Left ventricle myocardium inferior (tissue), 1 donor: ENCODE measurements at places on chromosomes 1 and 21.

DNA sequence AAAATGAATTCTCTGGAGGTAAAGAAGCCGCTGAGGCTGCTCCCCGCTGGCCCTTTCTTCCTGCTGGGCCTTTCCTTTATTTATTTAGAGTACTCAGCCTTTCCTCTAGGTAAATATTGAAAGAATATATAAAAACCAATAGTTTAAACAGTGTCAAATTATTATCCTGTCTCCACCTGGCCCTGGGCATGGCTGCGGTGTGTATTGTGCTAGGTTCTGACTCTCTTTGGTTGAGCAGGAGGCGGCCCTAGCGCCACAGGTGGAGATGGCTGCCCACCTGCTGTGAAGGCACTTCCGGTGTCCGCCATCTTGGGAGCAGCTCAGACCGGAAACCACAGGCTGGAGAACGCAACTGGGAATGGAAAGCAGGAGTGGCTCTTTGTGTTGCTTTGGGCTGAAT, 29.0 kb upstream of the CLDN14 start:
- no peak for DNase-seq

- DNase-seq = no peak
Measured at GRCh38 chr1:170705981-170706380, 42.0 kb downstream of the PRRX1 start.

GRCh38 chr1:78663923-78664322, 14.3 kb downstream of the IFI44 start:
- no peak for DNase-seq

DNA sequence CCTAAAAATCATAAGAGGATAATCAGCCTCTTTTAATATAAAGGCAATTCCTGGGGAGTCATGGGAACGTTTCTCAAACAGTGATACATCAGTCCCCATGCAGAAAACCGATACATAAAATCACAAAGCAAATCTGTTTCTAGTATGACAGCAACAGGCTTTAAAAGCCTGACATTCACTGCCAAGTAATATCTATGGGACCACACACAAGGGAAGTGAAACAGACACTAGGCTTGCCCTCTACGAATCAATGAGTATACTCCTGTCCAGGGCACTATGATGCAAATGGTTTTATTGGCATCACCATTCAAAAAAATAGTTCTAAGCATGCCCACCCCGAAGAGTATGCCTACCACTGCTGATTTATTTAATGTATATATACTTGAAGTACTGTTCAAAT, 54.4 kb downstream of the TIAM1 start:
- no peak for DNase-seq

DNA sequence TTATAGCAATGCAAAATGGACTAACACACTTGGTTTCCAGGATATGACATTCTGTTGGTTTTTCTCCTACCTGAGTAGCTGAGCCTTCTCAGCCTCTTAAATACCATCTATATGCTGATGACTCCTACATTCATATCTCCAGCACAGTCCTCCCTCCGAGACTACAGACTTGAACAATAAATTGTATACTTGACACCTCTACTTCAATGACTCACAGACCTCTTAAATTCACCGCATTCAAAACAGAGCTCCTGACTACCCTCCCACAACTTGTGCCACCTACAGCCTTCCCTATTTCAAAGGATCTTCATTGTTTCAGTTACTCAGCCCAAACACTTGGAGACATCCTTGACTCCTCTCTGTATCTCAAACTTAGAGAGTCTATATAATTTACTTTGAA, 66.8 kb upstream of the ASB17 start:
- no peak for DNase-seq

GRCh38 chr1:6235296-6235677, 477 bp downstream of the ICMT start:
- DNase-seq = no peak

GRCh38 chr1:184399192-184399847, 12.5 kb downstream of the C1orf21 start:
- no peak for DNase-seq

- DNase-seq = peak; percentile 32
Measured at GRCh38 chr21:40386294-40386911, 460.6 kb downstream of the DSCAM start.

DNA sequence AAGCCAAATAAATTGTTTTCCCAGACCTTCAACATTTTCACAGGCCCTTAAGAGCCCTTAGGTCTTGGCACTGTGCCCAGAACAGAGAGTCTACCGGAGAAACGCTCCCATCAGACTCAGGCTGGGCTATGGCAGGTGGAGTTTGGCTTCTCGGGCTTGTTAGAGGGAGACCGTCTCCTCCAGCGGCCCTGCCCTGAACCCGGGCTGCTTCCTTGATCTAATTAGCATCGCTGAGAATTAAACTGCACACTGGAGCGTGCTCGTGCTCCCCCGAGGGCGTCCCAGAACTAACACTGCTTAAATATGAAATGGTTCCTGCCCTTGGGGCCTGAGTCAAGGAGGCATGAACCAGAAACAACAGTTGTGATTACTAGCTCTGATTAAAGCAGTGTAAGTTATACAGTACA, 634.4 kb downstream of the MATN1 start:
- peak; percentile 21 for DNase-seq

GRCh38 chr1:93816970-93817678, 61.9 kb downstream of the DNTTIP2 start:
- no peak for DNase-seq

DNA sequence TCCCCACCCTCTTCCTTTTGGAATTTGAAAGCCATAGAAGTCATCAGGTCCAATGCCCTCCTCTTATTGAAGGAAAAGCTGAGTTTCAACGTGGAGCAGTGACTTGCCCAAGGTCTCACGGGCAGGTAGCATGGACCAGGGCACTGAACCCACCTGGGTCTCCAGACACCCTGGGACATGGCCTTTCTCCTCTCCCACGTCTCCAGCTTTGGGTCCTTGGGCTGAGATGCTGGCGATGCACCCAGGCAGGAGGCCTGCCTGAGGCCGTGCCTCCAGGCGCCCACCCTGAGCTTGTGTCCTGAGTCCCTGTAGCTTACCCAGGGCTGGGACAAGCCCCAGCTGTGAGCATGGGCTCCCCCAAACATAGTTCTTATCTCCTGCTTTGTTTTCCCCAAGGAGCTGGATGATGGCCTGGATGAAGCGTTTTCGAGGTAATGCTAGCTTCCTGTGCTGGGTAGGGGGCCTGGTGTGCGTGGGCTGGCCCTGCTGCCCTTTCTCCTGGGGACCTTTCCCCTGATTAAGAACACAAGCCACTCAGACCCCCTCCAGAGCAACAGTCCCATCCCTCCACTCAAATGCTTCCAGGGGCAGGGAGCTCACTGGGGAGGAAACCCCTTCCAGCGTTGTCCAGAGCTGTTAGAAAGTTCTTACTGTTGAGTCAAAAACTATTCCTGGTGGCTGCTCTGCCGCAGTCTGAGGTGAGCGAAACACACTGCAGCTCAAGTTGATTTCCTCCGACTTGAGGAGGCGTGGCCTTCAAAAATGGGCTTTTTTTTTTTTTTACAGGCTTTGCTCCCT, 21.6 kb downstream of the LDLRAP1 start:
- no peak for DNase-seq

GRCh38 chr1:11380500-11380899, 98.5 kb upstream of the DISP3 start:
- DNase-seq = no peak

DNA sequence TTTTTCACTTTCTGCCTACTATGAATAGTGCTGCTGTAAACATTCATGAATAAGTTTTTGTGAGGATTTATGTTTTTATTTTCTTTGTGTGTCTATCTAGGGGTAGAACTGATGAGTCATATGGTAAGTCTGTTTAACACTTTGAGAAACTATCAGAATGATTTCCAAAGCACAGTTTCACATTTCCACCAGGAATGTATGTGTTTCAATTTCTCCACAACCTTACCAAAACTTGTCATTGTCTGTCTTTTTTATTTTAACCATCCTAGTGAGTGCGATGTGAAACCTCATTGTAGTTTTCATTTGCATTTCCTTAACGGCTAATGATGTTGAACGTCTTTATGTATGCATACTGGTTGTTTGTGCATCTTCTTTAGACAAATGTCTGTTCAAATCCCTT, 23.5 kb downstream of the RNASEL start:
- DNase-seq = no peak

DNA sequence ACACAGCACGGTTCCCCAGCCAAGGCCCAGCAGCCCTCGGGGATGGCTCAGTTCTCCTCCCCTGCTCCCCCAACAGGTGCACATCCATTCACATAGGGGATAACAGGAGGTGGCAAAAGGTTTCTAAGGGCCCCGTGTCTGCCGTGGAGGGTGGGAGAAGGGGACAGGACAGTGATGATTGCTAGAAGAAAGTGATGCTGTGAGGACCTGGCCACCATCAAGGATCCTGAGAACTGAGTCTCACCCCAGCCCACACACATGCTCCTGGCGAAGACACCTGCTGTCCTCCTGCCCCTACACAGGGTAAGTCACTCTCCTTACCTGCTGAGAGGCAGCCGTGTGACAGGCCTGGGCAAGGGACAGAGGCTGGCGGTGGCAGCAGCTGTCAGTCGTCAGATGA, 54.5 kb downstream of the GNG4 start:
- no peak for DNase-seq

- DNase-seq = no peak
Measured at GRCh38 chr1:145730900-145731299, 11.6 kb downstream of the CD160 start.

GRCh38 chr1:90384193-90384592, 332.9 kb downstream of the BARHL2 start:
- DNase-seq = no peak

GRCh38 chr1:63922848-63923247, 149.0 kb downstream of the ROR1 start:
- DNase-seq = peak; percentile 35

GRCh38 chr1:33151116-33151515, 30.7 kb downstream of the TRIM62 start:
- no peak for DNase-seq

DNA sequence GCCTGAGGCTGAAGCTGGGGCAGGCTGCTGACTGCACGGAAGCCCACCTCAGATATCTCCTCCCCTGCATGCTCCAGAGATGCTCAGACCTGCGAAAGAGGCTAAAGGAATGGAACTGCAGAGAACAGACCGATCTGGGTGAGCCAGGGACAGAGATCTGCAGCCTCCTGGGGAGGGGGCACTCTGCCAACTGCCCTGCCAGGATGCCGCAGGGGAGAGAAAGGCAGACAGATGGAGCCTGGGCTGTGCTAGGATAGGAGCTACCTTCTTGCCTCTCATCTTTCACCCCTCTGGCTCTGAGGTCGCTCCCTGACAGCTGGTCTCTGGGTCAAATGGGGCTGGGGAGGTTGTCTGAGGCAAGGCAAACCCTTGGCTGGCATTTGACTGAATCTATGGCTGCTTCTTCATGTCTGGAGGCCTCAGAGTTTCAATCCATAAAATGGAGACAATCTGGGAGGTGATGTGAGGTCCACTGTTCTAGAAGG, 238.2 kb downstream of the GRIK3 start:
- DNase-seq = no peak

DNA sequence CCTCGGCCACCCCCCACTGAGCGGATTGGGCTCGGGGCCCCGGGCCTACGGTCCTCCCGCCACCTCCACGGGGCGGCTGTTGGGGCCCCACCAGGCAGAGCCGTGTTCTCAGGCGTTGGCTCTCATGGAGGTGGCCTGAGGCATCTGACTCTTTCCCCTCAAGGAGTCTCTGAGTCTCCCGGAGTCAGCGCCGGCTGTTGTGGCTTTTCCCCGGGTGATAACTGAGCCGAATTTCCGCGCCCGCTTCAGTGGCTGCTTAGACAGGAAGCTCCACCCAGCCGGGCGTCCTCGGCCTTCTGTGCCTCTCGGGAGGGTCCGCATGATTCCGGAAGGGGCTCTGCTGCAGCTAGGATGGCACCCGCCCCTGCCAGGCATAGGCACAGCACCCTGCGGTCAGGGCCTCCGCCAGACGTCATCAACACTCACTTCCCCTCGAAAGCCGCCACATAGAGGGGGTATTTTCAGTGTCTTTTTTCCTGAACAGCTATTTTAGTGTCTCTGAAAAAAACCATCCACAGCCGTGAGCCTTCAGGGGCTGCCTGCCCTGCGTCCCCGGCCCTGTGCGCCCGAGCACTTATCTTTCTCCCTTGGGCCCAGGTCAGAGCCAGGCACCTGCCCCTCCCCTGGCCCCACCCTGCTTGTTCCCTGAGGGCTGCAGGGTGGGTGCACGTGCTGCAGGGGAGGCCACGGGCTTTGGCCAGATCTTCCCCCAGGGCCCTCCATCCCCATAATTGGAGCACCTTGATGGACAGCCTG, 72.9 kb downstream of the SKI start:
- peak; percentile 87 for DNase-seq

- DNase-seq = no peak
Measured at GRCh38 chr1:101295209-101295608, 58.4 kb downstream of the S1PR1 start.

GRCh38 chr1:91201694-91202093, 179.9 kb upstream of the ZNF644 start:
- DNase-seq = no peak

DNA sequence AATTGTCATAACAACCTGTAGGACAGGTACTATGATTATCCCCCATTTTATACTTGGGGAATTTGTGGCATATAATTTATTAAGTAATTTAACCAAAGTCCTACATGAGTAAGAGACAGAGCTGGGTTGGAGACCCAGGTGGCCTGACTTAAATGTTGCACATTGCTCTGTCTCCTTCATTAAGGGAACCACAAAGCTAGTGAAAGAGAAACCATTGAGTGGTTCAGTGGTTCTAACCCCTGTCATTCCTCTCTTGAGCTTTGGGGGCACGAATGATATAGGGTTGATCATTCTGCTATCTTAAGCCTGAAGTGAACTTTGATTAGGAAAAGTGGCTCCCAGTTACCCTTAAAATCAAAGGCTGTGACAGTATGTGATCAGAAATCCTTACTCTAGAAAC, 5.3 kb upstream of the MAP3K7CL start:
- no peak for DNase-seq

- no peak for DNase-seq
Measured at GRCh38 chr1:160163615-160164014, 12.2 kb downstream of the ATP1A4 start.

DNA sequence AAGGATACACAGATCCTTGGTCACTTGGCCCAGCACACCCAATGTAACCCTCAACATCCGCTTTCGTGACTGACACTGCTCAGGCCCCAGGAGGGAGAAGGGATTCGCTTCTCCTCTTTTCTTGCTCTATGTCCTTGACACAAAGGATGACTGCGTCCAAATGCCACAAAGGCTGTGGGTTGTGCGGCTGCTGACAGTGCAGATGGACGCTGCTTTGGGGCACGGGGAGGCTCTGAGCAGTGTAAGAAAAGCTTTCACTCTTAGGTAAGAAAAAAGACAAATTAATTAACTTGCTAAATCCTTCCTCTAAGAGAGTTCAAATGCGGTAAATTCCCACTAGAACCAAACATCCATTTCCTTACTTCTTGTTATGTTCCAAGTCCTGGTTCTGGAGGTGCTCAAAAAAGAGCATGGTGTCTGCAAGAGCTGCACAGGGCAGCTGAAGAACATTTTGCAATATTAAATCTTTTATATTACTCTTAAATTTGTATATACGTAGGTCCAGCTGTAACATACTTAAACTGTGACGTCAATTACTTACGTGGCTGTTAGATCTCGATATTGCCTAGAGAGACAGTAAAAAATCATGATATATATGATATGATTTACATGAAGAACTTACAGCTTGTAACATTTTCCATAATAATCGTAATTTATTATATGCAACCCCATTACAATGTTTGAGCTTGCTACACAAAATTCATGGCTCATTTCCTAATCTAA, 19.4 kb upstream of the EPHB2 start:
- DNase-seq = no peak

GRCh38 chr1:27990920-27991537, 31.3 kb downstream of the XKR8 start:
- DNase-seq = no peak
